ENCODE measurements at places on chromosomes 11 and 22.

- DNase-seq, result no peak
Observed at GRCh38 chr22:46770151-46770641, 7.7 kb downstream of the TBC1D22A start.

- no peak for DNase-seq
Observed at GRCh38 chr11:71120471-71120896, 131.9 kb downstream of the SHANK2 start.

GRCh38 chr11:3655547-3655946, 10.6 kb downstream of the ART1 start:
- no peak for DNase-seq

GRCh38 chr11:96178049-96178886, 164.7 kb downstream of the MAML2 start:
- DNase-seq, result no peak

GRCh38 chr11:15971215-15971546, 385.2 kb downstream of the SOX6 start:
- DNase-seq, result no peak

DNA sequence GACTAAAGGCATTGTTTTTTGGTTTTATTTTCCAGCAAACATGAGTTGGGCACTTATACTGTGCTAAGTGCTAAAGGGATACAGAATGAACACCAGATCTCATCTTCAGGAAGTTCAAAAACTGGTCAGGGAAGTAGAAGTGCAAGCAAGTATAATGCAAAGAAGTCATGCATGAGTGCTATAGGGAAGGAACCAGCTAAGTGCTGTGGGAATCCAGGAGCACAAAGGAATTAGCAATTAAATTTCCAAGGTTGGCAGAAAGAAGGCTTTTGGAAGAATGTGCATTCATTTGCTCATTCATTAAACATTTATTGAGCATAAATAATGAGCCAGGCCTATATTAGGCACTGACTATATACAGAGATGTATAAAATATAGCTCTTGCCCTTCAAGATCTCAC, 143.7 kb upstream of the ARHGAP42 start:
- no peak for DNase-seq

- DNase-seq, result no peak
Observed at GRCh38 chr11:114162719-114163123, 103.2 kb downstream of the ZBTB16 start.

DNA sequence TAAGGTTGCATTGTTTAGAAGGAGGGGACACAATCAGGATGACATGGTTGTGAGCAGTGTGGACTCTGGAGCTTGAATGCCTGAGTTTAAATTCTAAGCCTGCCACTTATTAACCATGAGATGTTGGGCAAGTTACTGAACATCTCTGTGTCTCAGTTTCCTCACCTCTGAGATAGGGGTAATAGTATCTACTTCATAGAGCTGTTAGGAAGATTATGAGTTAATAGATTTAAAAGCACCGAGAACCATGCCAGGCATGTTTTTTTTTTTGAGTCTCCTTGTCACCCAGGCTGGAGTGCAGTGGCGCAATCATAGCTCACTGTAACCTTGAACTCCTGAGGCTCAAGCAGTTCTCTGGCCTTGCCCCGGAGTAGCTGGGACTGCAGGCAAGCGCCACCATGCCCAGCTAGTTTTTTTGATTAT, 33.3 kb downstream of the ST14 start:
- no peak for DNase-seq

DNA sequence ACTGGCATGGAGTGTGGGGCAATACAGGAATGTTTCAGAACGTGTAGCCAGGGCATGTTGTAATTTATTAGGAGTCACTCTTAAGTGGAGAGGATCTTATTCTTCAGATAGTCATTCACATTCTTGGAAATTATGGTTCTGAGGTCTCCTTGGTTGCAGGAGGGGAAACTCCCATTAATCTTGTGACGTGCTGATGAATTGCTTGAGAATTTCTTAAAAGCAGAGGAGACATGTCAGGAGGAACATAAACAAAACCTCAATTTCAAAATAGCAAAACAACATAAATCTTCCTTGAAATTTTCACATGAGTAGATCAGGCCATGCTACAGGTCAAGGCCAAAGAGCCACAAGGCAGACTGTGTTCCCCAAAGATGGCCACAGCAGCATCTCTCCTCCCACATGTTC, 50.4 kb downstream of the ADM start:
- DNase-seq, result no peak

DNA sequence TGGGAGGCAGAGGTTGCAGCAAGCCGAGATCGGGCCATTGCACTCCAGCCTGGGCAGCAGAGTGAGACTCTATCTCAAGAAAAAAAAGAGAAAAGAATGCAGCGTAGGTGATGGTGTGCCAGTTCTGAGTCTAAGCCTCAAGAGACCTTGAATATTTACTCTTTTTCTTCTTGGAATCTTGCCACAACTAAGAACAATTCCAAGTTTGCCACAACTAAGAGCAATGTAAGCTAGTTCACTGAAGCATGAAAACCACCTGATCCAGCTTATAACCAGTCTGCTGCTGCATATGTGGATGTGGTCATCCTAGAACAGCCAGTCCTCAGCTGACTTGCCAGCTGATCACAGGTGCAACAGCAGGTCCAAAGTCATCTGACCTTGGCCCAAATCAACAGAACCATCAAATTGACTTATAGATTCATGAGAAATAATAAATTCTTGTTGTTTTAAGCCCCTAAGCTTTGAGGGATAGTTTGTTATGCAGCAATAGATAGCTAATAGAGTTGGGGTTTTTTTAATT, 25.4 kb upstream of the SEZ6L start:
- no peak for DNase-seq

GRCh38 chr22:35376728-35377472, 4.0 kb upstream of the HMOX1 start:
- peak; percentile 38 for DNase-seq

DNA sequence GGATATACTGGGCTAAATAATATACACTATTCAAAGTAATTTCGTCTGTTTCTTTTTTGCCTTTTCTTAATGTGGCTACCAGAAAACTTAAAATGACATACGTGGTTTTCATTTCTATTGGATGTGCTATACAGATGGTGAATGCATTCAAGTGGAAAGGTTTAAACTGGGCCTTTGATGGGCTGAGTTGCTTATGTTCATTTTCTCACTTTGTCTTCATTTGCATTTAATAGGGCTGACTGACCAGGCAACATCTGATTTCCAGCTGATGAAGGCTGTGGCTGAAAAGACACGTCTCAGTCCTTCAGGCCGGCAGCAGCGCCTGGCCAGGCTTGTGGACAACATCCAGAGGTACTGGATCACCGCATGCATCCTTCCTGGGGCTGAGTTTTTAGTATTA, 27.9 kb downstream of the PIWIL4 start:
- DNase-seq, result no peak

- DNase-seq, result no peak
Observed at GRCh38 chr11:13076961-13077360, 67.8 kb downstream of the RASSF10 start.

DNA sequence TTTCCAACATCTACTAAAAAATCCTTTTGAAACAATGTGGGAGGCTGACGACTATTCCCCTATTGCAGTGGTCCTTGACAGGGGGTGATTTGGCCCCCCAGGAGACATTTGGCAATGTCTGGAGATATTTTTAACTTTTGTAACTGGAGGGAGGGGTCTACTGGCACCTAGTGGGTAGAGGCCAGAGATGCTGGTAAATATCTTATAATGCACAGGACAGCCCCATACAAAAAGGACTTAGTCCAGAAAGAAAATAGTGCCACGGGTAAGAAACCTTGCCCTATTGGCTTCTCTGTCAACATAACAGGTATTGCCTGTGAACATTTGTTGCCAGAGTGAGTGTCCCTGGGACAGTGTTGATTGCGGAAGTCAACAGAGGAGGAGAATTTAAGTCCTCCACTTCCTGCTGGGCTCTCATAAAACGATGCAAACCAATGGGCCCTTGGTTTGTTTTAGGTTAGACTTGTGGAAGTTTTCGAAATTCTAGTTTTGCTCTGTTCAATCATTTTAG, 101.6 kb downstream of the MAML2 start:
- DNase-seq, result no peak

GRCh38 chr11:126140926-126141280, 70.5 kb downstream of the RPUSD4 start:
- DNase-seq, result no peak

DNA sequence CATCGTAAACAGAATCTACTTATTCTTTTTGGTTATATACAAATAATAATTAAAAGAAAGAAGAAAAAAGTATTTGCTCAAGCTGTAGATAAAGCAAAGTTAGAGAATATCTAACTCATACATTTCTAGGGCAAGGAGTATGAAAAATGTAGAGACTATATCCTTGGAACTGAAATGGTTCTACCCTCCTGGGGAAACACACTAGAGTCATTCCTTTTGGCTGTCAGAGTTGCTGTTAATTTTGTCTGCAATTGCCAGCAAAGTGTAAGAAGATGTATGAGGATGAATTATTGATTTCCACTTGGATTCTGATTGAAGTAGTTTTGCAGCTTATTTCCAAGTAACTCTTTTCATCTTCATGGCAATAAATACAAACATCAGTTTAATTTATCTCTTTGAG, 69.1 kb downstream of the SLC17A6 start:
- DNase-seq, result no peak

DNA sequence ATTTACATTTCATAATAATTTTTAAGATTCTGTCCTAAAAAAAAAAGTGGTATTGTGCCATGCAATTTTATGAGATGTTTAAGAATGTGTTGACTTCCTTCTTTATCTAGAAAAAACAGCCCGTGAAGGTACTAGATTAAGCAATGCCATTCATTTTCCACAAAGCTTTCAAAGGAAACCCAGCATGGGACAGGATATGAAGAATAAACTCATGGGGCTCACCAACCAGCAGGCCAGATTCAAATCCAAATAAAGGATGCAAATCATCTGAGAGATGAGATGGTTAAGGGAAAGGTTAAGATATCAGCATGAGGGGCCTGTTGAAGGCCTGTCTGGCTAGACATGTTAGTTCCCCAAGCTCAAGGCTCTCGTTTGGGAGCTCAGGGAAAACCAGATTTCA, 199.1 kb downstream of the SWAP70 start:
- no peak for DNase-seq

DNA sequence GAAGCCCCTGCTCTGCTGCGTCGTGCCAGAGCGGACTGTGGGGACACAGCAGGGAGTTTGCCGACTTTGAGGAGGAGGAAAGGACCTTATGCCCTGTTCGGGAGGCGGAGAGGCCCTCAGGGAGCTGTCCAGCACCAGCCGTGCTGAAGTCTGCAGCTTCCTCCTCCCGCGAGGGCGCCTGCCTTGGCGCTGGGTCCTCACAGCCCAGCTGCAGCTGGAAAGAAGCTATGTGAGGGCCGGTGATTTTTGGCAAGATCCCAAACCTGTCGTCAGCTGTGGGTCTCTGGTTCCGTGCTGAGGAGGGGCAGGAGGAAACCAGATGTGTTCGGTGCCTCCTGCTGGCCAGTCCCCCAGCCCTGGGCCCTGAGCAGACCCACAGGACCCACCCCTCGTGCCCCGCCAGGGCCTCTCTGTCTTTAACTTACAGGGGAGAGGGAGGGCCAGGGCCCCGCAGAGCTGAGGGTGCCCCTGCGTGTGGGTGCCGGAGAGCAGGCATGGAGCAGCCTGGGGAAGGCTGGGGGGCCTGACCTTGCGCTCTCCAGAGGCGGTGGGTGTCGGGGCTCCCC, 12.0 kb downstream of the BRSK2 start:
- DNase-seq, result no peak

DNA sequence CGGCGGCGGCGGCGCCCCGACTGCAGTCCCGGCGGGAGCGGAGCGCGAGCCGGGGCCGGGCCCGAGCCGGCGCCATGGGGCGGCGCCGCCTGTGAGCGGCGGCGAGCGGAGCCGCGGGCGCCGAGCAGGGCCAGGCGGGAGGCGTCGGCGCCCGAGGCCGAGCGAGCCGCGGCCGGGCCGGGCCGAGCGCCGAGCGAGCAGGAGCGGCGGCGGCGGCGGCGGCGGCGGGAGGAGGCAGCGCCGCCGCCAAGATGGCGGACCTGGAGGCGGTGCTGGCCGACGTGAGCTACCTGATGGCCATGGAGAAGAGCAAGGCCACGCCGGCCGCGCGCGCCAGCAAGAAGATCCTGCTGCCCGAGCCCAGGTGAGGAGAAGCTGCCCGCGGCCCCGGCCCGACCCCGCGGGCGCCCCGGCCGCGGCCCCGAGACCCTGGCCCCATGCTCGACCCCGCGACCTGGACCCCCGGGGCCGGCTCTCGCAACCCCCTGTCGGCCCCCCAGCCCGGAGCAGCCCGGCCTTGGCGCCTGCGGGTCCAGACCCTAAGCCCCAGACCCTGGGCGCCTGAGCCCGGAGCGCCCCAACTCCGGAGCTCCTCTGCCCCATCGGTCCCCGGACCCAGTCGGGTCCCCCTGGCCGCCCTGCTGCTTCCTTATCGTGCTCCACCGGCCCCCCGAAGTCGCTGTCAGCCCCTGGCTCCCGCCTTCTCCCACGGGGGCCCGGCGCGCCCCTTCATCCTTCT, at the start of gene GRK2:
Gene GRK2 (plus strand): TSS at position 25 of the 739 bp plus-strand sequence. CDS start 227 bp downstream, at position 252.
- DNase-seq, result no peak

DNA sequence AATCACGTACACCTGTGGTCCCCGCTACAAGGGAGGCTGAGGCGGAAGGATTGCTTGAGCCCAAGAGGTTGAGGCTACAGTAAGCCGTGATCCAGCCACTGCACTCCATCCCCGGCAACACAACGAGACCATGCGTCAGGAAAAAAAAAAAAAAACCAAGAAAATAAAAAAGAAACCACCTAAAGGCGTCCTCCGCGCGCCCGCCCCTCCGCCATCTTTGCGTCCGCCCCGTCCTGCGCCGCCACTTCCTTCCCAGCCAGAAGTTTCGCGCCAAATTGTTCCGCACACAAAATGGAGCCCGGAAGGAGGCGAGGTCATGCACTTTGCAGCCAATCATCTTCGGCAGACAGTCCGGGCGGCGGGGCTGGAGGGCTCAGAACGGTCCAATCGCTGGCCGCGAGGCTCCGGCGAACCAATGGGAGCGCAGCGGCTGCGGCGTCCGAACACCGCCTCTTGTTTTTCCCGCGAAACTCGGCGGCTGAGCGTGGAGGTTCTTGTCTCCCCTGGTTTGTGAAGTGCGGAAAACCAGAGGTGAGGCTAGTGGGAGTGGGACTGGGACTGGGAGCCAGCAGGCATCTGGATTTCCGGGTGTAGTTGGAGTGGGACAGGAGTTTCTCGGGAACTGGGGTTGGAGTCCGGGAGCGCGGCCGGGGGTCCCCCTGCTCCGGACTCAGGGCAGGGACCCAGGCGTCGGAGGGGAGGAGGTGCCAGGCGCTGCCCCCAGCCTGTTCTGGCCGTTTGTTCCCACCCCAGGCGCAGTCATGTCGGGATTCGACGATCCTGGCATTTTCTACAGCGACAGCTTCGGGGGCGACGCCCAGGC, at the start of gene MCM5:
Gene MCM5 (plus strand): TSS at position 463 of the 823 bp plus-strand sequence. CDS start 299 bp downstream, at position 762.
- peak; percentile 96 for DNase-seq

- no peak for DNase-seq
Observed at GRCh38 chr22:40703174-40703573, 23.9 kb downstream of the MCHR1 start.

GRCh38 chr22:39832627-39833074, 60.9 kb downstream of the ENTHD1 start:
- no peak for DNase-seq

- no peak for DNase-seq
Observed at GRCh38 chr11:15745266-15745665, 611.1 kb downstream of the SOX6 start.

- DNase-seq, result no peak
Observed at GRCh38 chr22:22914726-22915669, 27.4 kb downstream of the IGLL5 start.

Measured in activated CD4-positive, alpha-beta T cell treated with anti-CD3 and anti-CD28 coated beads for 4 hours (primary cell).